Activated CD4-positive, CD25-positive, alpha-beta regulatory T cell treated with anti-CD3 and anti-CD28 coated beads, Interleukin-2, amount 50 U/mL, for 72 hours (primary cell): ENCODE measurements at places on chromosomes 7 and 10.

DNA sequence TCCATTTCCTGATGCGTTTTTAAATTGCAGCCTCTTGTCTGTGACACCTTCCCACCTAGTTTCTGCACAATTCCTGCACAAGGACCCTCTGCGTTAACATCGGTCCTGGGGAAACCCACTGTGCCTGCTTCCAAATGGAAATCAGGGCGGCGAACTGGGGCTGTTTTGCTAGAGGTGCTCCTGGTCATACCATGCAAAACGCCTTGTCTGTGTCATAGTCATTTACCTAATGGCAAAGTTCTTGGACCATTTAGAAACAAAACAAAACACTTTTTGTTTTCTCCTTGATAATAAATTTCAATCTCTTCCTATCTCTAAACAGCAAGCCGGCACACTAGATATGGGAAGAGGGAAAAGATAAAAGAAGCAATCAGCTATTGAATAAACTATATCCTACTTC lies 206.9 kb upstream of the KLF14 start:
- no peak for DNase-seq

DNA sequence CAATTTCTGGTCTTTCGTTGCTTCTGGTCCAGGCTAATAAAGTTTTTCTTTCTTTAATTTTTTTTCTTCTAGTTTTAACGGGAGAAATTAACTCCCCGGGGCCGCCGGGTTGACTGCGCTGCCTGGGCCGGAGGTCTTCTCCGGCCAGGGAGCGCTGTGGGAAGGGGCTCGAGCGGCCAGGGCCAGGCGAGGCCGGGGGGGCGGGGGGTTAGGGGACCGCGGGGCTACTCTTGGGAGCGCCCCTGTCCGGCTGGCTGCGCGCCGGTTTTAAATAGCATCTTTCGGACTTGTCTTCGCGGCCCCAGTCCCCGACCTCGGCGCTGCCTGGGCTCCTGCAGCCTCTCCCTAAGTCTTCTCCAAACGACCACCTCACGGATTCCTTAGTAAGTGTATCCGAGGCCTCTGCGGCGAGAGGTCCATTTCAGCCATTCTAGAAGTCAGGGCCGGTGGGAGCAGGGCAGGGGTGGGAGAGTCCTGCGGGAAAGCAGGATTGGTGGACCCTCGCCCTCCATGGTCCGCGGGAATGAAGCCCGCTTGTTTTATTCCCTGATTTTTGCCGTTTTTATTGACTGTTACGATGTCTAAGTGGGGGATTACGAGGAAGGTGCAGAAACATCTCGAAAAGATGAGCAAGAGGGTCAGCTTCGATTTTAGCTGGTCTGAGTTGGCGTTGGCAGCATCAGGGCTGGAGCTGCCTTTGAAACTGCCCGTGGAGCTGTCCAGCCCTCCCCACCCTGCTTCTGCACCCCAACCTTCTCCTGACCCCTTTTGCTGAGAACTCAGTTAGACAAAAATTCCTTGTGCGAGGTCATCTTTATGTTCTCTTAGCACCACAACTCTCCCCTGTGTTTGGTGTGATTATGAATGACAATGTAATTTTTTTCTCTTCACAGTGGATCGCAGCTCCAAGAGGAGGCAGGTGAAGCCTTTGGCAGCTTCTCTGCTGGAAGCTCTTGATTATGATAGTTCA lies 555 bp downstream of the PHF14 start:
- no peak for DNase-seq

- no peak for DNase-seq
These were observed 61.3 kb downstream of the PDIA4 start for GRCh38 chr7:148967032-148967372.

- DNase-seq: no peak
These were observed 195.8 kb upstream of the NEBL start for GRCh38 chr10:21092683-21093524.

GRCh38 chr7:148480479-148481146 lies 110.0 kb upstream of the C7orf33 start:
- no peak for DNase-seq

DNA sequence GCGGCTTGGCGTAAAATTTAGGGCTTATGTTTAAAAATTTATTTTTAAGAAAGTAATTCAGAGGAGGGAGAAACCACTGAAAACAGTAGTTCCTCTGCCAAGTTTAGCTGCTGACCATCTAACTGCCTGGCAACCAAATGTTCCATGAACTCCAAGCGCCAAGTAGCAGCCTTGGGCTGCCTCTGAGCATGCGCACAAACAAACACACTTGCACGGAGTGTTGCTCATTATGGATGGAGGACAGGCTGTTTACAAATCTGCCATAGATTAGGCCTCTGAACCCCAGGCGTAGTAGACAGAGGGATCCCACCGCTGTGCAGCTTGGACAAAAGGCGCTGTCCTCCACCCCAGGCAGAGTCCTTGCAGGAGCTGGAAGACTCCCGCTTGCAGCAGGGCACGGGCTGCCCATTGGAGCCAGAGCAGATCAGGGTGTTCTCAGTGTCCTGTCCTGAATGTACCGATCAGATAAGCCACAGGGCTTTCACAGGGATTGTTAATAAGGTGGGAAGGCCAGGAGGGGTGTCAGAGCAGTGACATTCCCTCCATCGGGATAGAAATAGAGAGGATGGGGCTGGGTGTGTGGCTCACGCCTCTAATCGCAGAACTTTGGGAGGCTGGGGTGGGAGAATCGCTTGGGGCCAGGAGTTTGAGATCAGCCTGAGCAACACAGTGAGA lies 47.7 kb upstream of the LYZL1 start:
- DNase-seq: no peak

GRCh38 chr7:44267719-44268421 lies 57.5 kb downstream of the CAMK2B start:
- DNase-seq: no peak

- DNase-seq: no peak
These were observed 118.1 kb downstream of the CTTNBP2 start for GRCh38 chr7:117755136-117755535.

DNA sequence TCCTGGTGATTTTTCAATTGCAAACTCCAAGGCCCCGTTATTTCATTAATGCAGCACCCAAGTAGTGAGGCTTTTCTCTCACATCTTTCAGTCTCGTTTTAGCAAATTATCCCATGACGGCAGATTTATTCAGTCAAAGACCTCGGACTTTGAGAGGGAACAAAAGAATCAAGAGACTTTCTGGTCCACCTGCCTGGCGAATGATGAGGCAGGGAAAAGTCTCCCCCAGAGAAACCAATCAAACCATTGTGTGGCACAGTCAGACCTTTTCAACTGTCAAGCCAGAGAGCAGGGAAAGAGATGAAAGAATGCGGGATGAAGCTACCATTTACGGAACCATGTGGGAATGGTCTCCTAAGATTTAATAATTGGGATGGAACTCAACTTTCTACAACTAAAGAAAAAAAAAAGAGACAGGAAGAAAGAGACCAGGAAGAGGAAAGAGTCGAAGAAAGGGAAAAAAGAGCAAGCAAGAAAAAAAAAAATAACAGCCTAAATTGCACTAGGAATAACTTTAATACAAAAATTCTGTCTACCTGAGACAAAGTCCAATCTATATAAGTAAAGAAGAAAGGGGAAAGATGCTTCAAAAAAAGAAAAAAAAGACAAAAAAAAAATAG lies 22.8 kb downstream of the GLI3 start:
- DNase-seq: no peak

- no peak for DNase-seq
These were observed 8.0 kb downstream of the AKR1B10 start for GRCh38 chr7:134535272-134535918.

DNA sequence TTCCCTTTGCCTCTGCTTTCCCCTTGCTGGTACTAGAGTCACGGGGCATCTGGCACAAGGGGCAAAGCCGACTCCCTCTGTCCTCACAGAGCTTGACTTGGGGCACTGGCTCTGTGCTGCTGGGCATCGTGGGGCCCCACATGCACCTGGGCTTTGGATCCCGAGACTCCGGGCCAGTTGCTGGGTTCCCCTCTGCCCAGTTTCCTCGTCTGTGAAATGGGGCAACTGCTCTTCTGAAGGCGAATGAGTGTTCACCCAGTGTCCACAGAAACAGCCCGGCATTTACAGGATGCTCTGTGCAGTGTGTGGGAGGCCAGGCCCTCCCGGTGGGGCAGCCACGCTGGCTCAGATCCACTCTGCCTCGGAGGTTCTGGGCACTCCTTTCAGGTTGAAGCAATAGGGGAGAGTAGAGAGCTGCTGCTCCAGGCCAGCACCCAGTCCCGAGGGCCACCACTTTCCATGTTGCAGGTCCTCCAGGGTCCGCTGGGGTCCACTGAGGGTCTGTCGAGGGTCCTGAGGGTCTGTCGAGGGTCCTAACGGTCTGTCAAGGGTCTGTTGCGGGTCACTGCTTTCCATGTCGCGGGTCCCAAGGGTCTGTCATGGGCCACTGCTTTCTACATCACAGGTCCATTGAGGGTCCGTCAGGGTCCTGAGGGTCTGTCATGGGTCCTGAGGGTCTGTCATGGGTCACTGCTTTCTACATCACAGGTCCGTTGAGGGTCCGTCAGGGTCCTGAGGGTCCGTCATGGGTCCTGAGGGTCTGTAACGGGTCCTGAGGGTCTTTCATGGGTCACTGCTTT lies 103.6 kb downstream of the VIPR2 start:
- DNase-seq: peak; percentile 21

GRCh38 chr10:76291175-76291574 lies 859.8 kb downstream of the LRMDA start:
- DNase-seq: no peak

- DNase-seq: no peak
These were observed 594.2 kb downstream of the KCNMA1 start for GRCh38 chr10:77043420-77043763.

GRCh38 chr7:2937701-2938513 lies 93.8 kb upstream of the GNA12 start:
- DNase-seq: no peak

DNA sequence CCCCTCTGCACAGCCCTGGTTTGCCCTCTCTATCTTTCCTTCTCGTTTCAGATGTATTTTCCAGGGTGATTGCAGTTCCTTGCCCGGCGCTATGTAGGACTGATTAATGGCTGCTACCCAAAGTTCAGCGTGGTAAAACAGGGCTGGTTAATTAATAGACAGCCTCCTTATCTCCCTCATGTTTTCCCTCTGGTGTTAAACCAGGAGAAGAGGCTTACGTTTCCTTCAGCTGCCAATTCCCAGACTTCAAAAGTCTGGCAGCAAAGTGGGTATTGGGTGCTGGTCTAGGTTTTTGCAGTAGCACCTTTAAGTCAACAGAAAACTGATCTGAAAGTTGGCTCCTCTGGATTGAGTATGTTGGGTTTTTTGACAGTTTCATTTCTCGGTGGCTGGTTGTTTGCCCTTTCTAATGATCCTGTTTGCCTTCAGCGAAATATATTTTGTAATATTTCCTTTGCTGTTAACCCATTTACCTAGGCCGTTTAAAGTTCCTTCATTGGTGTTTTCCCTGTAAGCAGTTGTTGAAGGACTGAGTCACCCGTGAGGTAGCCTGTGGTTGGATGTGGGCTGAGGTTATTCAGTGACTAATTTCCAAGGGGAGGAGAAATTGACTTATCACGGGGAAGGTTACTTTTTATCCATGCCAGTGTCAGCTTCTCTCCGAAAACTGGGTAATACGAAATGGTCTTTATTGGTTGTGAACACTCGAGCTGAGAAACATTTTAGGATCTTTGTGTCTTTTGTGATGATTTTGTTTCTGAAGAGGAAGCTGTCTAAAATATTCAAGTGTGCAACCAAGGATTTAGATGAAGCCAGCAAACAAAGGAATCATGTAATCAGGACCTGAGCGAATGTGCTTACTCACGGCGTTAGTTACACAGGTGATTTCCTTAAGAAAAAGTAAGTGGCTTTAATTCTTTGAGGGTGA lies 257.2 kb downstream of the KIAA1217 start:
- DNase-seq: no peak

DNA sequence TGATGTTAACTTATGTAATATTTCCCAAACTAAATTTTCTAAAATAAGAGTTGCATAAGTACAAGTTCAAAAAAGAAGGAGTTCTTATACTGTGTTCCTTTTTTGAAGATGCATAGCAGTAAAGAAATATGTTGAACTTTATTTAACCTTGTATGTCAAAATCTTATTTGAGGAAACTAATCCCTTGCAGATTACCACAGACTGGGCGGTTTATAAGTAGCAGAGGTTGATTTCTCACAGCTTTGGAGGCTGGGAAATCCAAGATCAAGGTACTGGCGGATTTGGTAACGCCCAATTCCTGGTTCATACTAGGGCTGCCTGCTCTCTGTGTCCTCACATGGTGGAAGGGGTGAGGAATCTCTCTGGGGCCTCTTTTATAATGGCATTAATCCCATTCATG lies 68.5 kb downstream of the GNAT3 start:
- no peak for DNase-seq

DNA sequence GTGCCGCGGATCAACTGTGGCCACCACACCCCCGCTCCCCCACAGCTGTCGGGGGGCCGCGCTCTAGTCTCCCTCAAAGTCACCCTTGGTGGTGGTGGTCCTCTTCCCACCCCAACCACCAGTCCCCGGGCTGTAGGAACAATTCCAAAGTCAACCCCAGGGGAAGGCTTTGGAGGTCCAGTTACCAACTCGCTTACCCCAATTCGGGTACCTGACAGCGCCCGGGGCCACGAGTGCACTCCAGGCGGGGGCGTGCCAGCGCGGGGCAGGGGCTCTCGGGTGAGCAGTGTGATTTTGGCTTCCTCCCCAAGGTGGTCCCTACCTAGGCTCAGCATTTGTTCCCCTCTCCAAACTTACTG lies 584 bp upstream of the ZMIZ1 start:
- DNase-seq: peak; percentile 45

DNA sequence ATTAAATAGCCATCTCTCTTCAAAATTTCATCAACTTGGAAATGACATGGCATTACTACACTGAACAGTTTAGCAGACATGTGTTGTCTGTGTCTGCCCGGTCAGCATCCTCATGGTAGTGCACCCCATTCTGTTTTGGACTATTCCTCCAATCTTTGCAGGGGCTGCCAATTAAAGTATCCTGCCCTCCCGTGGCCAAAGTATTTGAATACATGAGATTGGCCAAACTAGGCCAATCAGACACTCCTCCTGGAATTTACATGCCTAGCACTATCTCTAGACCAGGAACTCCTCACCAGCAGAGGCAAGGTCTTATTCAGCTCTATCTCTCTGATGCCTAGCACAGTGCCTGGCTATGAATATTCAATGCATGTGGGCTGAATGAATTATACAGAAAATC lies 4.4 kb downstream of the SHTN1 start:
- DNase-seq: no peak

- DNase-seq: no peak
These were observed 18.7 kb downstream of the CLIP2 start for GRCh38 chr7:74307738-74308505.

- DNase-seq: no peak
These were observed 52.9 kb upstream of the IGFBP3 start for GRCh38 chr7:45973725-45974532.

DNA sequence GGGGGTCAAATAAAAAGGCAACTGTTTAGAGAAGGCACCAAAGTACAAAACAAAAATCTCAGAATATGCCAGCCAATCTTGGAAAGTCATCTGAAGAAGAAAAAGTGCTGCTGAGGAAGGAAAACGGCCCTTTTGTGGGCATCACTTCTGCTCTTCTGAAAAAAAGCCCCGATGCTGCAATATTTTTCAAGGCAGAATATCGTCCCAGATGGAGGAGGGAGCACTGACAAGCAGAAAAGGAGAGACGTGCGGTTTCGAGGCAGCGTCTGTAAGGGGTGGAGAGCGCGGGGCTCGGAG lies 959 bp upstream of the ATRNL1 start:
- no peak for DNase-seq

- DNase-seq: no peak
These were observed 7.7 kb upstream of the TRA2A start for GRCh38 chr7:23539494-23539907.

- DNase-seq: no peak
These were observed 443.3 kb downstream of the GFRA1 start for GRCh38 chr10:115829521-115830205.
